ENCODE measurements at places on chromosomes 2 and 18.

DNA sequence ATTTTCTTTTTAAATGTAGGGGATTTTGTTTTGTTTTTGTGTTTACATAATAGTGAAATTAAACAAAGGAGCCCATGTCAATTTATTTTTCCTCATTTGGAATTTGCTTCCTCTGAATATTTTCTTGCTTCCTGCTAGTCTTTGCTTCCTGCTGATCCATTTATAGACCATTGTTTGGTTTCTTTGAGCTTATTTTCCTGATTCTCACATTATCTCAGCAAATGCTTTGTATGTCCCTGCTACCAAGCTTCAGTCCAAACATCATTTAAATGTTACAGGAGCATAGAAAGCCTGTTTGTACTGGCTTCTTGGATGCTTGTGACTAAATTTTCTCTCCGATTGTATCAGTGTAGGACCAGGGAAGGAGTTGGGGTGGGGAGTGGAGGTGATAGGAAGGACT is 127.3 kb upstream of the IL1R2 start:
- DNase-seq, result no peak

GRCh38 chr2:72871060-72871459 is 16.1 kb upstream of the SPR start:
- no peak for DNase-seq

DNA sequence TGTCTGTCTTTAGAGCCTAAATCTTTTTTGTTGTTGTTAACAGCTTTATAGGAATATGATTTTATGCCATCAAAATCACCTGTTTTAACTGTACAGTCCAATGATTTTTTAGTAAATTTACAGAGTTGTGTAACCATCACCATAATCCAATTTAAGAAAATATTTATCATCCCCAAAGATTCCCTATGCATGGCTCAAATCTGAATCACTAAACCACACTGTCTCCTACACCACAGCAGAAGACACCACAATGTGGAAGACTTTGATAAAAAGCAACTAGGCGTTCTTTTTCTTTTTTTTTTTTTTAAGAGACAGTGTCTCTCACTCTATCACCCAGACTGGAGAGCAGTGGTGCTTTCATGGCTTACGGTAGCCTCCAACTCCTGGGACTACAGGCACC is 99.6 kb downstream of the TXNL1 start:
- DNase-seq, result no peak

DNA sequence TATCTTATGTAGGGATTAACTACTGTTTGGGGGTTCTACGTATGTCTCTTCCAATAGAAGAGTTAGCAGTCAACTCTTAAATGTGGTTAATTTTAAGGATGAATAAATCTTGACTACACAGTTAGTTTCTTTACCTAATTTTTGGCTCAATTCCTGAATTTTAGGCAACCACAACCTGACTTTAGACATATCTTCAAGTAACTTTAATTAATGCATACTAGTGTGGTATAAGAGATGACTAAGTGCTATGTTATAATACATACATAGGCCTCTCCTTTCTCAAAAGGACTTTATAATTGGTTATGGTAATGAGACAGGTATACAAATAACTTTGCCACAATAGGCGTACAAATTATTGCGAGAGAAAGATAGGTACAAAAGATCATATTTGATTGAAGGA is 312.0 kb downstream of the IRS1 start:
- DNase-seq, result no peak

DNA sequence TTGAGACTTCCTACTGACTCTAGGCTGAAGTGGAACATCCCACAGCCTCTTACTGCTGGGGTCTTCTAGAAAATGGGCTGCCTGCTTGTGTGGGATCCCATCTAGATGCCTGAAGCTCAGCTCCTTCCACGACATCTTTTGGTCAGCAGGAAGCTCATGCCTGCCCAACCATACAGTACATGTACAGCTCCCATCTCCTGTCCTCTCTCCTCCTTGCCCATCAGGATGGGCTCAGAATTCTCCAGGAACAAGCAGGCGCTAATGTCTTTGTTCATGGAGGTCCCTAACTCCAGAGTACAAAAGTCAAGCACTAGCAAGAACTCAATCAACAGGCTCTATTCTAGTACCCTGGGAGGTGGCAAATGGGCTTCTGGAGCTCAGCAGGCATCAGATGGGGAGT is 31.7 kb upstream of the GPR17 start:
- no peak for DNase-seq

- no peak for DNase-seq
These were observed 13.0 kb downstream of the ATIC start for GRCh38 chr2:215324811-215325210.

DNA sequence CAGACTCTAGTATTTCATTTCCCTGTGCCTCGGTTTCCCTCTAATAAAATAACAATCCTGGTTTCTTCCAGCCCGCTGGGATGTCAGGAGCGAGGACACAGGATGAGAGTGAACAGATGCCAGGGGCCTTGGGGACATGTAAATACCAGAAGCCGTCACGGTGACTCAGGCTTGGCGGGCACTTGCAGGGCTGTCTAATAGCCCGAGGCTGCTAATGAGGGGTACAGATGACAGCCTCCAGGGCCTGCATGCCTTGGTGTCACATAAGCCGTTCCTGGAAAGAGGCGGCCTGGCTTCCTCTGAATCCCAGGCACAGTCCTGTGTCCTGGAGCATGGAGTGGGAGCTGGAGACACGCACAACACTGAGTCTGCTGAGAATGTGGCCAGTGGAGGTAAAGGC is 28.2 kb downstream of the HS1BP3 start:
- no peak for DNase-seq

DNA sequence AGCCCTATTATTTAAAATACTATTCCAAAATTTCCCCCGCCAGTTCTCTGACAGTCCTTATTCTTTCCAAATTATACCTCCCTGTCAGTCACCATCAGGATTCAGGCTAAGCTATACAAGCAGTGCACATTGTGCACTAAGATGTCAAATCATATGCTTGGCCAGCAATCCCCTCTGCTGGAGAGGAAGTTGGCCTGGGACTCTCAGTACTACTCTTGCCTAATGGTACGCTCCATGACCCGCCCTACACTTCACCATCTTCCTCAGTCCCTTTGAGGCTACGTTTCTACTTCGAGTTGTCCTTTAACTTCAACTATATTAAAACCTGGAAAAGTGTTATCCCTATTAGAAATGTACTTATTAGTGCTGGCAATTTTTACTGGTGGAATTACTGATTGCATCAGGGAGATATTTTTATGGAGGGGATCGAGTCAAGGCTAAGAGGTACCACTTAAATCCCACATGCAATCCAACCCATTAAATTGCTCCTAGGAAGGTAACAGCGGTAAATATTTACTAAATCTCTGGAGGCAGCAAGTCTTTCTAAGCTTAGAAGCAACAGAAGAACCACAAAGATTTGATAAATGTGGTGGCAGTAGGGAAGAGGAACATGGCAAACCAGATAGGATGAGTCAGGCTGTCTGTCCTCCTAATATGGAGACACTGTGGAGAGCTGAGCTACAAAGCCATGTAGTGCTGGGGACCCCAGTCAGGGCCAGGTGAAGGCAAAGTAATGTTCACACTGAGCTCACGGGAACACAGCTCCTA is 2.7 kb downstream of the USP40 start:
- no peak for DNase-seq

- DNase-seq, result no peak
These were observed 642.9 kb downstream of the ZEB2 start for GRCh38 chr2:143877056-143877455.

- no peak for DNase-seq
These were observed 22.6 kb upstream of the DCDC2C start for GRCh38 chr2:3680548-3681345.

DNA sequence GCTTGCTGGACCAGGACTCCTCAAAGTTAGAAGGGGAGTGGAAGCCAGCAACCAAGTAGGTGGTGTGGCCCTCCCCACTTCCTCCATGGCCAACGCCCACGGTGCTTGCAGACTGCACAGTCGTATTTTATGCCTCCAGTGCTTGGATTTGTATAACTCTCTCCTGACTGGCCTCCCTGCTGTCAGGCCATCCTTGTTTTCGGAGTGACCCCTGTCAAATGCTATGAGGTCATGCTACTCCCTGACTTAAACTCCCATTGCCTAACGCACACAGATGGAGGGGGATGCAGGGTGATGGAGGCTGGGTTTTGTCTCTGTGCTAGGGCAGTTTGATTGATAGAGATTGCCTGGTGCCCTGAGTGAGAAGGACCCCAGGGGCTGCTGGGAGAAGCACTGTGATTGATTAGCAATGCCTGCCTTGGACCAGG is 36.1 kb downstream of the GLI2 start:
- DNase-seq, result no peak

DNA sequence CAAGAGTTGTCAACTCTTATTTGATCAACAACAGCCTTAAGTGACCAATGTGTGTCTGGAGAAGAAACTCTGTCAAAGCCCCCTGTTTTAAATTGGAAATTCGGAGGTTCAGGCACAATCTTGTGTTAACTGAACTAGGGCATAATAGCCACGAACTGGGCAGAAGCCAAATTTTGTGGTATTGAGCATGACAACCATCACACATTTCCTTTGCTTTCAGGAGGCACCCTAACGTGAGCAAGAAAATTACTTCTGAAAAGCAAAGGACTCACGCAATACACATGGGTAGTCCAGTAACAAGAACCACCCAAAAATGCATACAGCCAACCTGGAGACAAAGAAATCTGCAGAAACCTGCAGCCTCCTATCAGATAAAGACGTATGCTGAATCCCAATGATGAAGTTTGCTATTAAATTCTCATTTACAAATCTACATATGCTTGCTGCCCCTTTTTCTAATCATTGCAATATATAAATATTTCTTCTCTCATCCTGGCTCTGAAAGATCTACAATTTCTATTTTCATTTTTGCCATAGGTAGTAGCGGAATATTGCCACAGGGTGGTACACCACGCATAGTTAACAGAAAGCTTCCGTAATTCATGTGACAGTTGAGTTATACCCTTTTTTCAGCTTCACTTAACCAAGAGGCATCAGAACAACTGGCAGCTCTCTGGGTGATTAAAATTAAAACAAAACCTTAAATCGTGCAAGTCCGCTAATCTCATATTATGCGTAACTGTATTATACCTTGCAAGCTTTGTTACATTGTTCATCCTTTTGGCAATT is 495.8 kb downstream of the NRXN1 start:
- DNase-seq, result no peak

GRCh38 chr2:42567806-42568400 is 529 bp upstream of the MTA3 start:
- no peak for DNase-seq

DNA sequence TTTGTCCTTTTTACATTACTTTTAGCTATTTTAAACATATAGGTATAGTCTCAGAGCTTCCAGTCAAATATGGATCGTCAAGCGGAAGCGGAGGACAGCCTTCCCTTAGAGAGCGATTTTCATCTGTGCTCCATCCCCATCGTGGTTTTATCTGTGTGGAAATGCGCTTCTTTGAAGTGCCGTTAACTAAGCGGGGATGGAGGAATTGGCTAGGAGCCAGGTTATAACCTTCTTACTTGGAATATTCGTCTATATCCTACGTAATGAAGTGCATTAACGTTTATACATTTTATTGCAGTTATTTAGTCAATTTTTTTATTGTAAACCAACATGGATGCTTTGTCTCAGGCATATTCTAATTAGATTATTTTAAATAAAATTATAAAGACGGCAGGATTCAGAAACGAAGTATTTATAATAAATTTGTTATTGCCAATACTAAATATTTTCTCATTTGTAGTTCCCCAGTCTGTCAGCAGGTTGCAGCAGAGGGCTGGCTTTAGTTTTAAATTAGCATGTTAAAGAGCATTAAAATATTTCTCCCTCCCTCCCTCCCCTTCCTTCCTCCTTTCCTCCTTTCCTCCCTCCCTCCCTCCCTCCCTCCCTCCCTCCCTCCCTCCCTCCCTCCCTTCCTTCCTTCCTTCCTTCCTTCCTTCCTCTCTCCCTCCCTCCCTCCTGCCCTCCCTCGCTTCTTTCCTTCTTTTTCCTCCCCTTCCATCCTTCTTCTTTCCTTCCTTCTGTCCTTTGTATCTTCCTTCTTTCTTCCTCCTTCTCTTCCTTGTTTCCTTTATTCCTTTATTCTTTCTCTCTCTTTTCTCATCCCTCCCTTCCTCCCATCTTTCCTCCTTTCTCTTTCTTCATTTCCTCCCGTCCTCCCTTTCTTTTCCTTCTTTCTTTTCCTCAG is 80.6 kb upstream of the DOCK10 start:
- DNase-seq, result no peak

DNA sequence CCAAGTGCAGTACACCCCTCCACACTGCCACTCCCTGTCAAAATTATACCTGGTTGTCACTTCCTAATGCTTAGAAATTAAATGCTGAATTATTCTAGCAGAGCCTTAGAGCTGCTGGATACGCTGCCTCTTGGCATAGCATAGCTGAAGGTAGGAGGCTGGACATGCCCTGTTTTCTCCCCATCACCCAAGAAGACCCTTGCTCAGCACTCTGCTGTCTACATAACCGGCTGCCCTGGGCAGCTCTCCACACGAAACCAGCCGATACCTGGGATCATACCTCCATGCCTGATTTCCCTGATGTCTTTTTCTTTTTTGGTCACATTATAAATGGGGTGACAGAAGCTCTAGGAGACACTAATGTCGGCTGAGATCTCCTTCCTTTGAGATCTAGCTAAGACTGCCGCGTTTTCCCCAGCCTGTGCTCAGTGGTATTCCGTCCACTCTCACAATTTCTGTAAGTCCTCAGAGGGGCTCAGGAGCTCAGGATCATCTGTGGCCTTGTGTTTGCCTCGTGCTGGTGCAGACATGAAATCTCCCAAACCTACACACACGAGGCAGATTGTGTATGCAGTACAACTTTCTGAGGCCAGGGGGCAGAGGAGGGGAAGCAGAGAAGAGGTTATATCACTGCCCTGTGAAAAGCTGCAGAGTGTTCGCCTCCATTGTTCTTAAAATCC is 13.5 kb upstream of the ZAP70 start:
- DNase-seq, result no peak

GRCh38 chr2:26349690-26350089 is 3.1 kb upstream of the ADGRF3 start:
- no peak for DNase-seq

GRCh38 chr2:133532919-133533318 is 35.3 kb downstream of the NCKAP5 start:
- DNase-seq, result no peak

GRCh38 chr2:172972005-172972619 is 103.5 kb upstream of the MAP3K20 start:
- no peak for DNase-seq

DNA sequence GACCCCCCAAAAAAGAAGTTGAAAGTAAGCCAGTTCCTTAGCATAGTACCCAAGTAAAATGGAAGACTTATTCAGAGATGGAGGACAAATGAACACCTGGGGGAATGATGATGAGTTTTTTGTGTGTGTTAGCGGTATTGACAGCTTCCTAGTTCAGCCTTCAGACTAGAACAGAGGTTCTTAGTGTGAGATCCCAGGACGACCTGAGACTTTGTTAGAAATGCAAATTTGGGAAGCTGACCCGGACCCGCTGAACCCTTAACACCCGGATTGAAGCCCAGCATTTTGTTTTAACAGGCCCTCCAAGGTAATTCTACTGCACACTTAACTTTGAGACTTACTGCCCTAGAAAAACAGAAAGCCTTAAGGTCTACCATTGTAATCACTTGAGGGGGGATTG is 20.3 kb downstream of the SPOPL start:
- DNase-seq, result no peak

DNA sequence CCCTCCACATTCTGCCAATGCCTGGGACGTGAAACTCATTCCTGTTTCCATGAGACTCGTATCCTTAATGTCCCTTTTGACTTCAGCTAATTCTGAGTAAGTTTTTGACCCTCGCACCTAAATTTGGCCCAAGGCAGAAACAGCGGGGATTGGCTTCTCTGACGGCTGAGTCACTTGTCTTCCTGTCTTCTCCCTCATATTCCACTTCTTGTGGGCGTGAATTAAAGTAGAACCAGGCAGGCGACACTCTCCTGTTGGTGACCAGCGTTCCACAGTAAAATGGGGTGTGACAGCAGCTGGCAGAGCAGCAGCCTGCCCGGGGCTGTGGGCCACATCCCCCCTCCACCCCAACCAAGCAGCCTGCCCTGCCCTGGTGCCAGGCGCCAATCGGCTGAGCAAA is 15.5 kb downstream of the TTC32 start:
- no peak for DNase-seq
